ENCODE measurements at places on chromosomes 1 and 21.

- DNase-seq, result no peak
Measured at GRCh38 chr1:206002871-206003801, at the start of gene RAB7B. RAB7B (minus strand) TSS chr1:206003395; CDS start chr1:205994135, 9,260 bp downstream.

DNA sequence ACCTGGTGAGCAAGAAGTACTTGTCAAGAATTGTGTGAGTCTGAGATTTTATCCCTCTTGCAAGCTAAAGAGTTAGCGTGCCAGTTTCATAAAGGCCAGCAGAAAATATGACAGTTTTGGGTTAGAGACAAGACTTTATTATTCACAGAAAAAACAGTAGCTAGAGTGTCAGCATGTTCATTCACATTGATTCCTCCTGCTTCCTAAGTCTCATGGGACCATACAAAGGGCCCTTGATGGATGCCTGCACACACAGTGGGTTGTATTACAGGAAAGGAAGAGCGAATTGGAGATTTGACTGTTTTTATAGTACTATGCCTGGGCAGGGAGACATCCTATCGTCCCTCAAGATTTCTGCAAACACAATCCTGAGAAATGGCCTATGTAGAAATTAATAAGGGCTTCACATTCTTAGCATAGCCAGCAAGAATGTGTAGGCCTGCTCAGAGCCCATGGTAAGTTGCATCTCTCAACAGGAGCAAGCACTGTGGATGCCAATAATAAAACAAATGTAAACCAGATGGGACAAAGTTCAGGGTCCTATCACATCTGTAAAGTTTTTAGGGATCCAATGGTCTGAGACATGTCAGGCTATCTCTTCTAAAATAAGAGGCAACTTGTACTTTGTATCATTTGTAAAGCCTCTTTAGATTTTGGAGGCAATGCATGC is 4.0 kb upstream of the ASPM start:
- no peak for DNase-seq

- no peak for DNase-seq
Measured at GRCh38 chr1:187264995-187265602, 436.4 kb downstream of the PLA2G4A start.

GRCh38 chr1:97145321-97145956 is 423.9 kb downstream of the PTBP2 start:
- DNase-seq, result no peak

DNA sequence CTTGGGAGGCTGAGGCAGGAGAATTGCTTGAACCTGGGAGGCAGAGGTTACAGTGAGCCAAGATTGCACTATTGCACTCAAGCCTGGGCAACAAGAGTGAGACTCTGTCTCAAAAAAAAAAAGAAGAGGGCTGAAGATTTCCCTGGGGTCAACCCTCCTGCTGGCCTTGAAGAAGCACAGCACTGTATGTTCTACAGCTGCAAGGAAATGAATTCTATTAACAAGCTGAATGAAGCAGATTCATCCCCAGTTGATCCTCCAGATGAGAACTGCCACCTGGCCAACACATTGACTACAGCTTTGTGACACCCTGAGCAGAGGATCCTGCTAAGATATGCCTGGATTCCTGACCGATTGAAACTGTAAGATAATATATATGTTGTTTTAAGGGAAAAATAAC is 129.5 kb downstream of the ADSS2 start:
- no peak for DNase-seq

GRCh38 chr1:59901770-59902388 is 24.7 kb downstream of the CYP2J2 start:
- DNase-seq, result no peak

GRCh38 chr1:213120961-213121360 is 69.9 kb downstream of the RPS6KC1 start:
- DNase-seq, result no peak

DNA sequence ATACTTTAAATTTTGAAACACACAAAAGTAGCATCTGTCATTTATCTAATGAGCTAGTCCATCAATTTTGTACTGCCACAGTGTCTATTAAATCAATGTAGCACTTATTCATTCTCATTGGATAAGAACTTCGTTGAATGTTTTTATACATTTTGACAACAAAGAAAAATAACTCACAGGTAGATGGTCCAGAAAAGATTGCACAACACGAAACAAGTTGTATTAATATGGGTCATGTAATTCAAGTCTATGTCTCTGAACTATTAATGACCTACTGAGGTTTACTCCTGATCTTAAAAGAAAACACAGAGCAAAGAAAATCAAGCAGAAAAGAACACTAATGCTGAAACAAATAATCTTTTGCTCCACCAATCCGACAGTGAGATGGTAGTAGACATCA is 15.3 kb downstream of the HP1BP3 start:
- DNase-seq, result no peak

DNA sequence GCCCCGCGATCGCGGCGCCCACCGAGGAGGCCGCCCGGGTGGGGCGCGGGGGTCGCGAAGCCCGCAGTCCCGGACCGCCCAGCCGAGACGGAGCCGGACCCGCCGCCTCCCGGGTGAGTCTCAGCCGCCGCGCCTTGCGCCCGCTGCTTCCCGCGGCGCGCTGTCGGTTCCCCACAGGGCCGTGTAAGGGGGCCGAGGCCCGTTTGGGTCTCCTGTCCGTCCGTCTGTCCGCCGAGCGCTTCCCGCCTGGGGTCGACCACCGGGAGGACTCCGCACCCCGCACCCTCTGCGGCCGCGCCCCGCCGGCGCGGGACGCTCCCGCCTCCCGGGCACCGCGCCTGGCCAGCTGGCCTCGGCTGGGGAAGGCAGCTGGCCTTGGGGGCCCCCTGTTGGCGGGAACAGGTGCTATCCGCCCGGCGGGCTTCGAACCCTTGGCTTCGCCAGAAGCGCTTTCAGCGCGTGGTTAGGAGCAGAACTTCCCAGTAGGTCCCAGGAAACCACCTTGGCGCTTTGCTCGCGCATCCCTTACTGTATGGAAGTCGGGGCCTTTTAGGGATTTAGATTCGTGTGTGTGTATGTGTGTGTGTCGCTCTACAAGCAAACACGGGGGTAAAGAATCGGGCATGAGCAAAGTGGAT is 414 bp downstream of the TMEM51 start:
- DNase-seq, result no peak

GRCh38 chr21:44616591-44616926 is 4.7 kb downstream of the KRTAP10-8 start:
- DNase-seq, result no peak

DNA sequence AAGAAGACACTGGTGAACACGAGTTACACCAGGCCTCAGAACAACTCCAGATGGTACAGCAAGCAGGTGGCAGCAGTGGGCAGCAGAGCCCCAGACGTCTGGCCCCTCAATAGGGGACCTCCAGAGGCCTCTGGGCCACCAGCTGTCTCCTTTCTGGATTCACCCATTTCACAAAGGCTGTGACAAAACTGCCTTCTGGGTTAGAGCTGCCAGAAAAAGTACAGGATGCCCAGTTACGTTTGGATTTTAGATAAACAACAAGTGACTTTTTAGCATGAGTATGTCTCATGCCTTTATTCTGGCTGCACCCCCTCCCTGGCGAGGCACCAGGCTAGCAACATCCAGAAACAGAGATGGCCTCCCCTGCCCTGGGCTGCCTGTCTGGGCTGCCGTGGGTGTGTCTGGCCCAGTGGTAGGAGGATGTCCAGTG is 30.1 kb downstream of the ITPKB start:
- no peak for DNase-seq

DNA sequence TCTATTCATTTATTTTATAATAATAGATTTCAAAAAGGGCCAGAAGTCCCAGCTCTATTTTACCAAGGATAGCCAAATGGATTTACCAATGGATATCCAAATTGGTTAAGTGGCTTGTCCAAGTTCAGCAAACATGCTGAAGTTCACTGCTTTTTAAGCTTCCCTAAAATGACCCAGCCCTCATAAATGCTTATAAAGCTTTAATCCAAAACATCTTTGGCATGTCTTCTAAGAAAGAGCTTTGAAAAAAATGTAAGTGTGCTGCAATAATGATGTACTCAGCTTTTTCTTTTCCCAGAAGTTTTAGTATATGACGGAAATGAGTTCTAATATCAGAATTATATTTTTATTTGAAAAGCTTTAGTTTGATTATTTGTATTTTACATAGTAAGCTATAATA is 451.5 kb upstream of the ADAMTS5 start:
- DNase-seq, result no peak

- DNase-seq, result no peak
Measured at GRCh38 chr1:20198918-20199317, 12.6 kb upstream of the PLA2G2C start.

DNA sequence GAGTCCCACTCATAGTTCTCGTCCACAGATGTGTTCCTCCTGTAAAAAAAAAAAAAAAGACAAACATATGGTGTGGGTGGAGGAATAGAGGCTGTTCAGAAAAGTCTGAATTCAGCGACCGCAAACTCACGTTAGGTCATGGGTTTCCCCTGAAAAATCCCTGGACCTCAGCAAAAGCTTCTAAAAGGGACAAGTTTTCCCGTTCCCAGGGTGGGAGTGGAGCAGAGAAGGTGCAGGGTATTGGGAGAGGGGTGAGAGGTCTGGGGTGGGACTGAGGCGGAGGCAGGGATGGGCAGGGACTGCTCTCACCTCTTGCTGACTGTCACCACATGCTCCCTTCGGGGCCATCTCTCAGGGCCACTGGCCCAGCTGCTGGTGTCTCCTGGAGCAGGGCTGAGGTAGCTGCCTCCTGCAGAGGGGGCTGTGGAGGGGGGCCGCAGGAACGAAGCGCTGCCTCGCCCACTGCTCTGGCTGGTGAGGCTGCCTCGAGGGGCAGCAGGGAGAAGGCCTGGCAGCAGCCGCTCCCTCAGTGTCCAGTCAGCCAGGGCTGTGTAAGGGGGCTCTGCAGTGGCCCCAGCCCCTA is 2.6 kb upstream of the TAGLN2 start:
- DNase-seq, result no peak

DNA sequence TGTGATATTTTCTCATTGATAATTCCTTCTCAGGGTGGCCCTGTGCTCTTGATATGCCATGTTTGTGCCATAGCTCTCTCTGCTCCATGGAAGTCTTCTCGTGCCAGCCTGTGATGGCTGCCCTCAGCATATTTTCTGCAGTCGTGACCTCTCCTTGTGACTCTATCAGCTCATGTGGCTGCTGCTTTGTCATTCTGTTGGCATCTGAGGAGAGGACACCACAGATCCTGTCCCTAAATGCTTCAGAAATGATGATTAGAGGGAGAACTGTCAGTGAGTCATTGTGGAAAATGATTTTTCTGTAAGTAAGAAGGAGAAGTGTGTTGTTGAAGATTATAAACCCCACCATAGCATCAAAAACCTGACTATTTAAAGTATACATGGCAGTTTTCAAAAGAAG is 286.0 kb downstream of the ADGRL2 start:
- no peak for DNase-seq

DNA sequence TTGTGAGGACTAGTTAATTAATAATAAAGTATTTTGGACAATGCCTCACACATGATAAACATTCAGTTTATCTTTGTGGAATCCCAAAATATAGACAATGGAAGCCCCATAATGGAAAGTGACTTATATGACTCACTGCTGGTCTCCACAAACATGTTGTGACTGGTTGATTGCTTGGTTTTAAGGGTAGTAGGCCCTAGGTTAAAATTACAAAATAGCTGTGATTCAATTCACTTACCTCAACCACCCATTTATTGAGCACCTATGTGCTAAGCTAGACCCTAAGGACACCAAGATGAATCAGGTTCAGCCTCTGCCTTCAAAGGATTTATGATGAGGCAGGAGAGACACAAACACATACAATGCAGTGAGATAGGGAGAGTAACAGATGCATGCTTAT is 42.4 kb downstream of the KANK4 start:
- DNase-seq, result no peak

DNA sequence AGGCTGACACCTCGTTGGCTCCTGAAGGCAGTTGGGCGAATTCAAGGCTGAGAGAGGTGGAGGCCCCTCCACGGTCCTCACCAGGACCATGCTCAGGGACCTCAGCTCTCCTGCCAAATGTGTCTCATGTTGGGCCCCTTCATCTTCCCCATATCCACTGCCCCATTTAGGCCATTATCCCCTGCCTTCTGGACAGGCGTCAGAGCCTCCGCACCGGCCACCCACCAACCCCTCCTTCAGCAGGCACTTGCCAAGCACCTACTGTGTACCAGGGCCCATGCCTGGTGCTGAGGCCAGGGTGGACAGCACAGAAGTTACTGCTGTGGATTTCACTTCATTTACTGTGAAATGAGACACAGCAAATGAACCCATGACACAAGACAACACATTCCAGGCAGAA is 325.8 kb downstream of the MATN1 start:
- no peak for DNase-seq

GRCh38 chr1:213260311-213261075 is 209.5 kb downstream of the RPS6KC1 start:
- no peak for DNase-seq

- DNase-seq, result no peak
Measured at GRCh38 chr1:235908742-235909520, 42.2 kb upstream of the LYST start.

GRCh38 chr21:46150491-46151121 is 4.8 kb downstream of the FTCD start:
- DNase-seq, result no peak

DNA sequence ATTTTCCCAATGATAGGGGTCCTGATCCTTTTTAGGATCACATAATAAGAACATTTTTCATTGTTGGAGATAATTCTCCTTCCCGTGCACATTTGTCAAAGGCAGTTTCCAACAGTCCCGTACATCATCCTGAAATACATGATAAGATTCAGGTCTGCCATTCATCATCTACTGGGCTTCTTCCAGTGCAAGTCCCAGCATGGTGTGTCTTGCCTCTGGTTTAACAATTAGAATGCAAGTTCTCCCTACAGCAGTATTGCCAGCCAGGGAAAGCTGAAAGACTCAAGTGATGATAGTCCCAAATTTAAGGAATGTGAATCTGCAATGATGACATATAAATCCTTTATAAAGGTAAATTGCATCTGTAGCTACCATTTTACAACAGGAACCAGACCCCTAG is 146.2 kb downstream of the DAB1 start:
- DNase-seq, result no peak

DNA sequence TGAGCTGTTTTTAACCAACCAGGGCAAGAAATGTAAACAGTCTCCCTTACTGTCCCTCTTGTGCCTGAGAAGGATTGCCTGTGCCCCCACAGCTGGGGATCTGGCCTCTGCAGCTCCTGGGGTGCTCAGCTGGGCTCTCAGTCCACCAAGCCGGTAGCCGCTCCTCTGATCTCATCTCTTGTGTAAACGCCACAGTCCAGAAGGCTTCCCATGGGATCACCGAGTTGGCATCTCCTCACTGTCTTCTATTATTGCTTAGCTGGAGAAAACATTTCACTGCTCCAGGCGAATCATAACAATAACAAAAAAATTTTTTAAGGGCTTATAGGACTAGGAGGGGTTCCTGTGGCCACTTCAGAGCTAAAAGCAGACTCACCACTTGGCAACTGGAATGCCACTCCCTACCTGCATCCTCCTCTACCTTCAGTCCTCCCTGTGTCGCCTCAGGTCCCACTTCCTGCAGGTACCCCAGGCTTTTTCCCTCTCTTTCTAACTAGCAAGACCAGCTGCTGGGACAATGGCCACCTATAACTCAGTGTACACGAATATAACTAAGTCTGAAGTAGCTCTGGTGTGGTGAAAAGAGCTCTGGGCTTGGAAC is 75.8 kb downstream of the ATP1A1 start:
- no peak for DNase-seq
